Sciatic nerve (tissue), 2 donors: ENCODE measurements at places on chromosomes 5 and 9. TPM values are rescaled to one million over a fixed set of nuclear protein-coding genes. Genes with fewer than 3 reads are reported as not detected.

DNA sequence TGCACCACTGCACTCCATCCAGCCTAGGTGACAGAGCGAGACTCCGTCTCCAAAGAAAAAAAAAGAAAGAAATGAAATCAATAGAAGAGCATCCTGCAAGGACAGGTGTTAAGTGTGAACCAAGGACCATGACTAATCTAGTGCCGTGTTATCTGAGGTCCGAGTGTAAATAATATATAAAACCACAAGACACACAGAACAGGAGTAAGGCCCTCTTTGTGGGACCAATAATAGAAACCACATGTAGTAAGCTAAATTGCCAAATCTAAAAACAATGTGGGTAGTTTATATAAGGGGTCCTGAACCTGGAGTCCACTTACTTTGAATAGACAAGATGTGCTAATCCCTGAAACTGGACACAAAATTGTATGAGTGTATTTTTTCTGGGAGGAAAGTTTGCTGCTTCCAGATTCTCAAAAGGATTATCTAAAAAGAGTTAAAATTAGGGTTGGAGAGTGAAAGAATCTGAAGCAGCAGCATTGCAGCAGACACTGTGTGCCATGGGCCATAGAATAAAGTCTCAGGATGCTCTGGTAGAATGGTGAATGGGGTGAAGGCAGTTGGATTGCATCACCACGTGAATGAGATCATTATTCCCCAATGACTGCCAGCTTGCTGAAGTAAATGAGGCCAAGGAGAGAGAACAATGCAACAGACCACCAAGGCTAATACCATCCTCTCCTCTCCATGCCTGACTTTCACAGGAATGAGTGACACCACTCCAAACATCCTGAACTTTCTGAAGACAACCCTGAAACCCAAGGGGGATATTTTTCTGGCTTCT lies 222.7 kb downstream of the DCP2 start:
- no peak for DNase-seq

The ABL1 gene
- 85.8 TPM for total RNA-seq

The SYNPO gene
- 179 TPM for total RNA-seq

The EQTN gene
- 0.49 TPM for total RNA-seq

DNA sequence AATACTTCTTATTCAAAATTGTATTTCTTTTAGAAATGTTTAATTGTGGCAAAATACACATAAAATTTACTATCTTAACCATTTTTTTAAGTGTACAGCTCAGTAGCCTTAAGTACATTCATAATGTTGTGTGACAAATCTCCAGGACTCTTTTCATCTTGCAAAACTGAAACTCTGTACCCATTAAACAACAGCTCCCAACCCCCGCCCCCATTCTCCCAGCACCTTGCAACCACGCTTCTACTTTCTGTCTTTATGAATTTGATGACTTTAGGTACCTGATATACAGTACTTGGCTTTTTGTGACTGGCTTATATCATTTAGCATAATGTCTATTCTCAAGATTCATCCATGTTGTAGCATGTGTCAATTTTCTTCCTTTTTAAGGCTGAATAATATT lies 2.8 kb upstream of the IL5 start:
- DNase-seq: no peak

DNA sequence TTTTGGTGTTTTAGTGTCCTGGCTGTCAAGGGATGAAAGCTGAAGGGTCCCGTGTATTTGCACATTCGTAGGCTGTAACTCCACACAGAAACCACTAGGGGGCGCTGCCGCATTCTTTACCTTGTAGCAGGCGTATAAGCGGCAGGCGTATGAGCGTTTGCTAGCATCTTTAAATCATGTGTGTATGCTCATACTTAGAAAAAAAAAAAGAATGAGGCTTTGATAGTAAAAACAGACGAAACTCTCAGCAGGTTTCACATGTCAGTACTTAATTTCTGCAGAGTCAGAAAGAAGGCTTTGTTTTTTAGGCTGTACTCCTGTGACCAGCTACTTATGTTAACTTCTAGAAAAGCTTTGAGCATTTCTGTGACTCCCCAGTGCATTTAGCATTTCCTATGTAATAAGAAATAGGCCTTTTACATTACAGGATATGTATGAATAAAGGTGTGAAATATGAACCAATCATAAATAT lies 218.8 kb upstream of the ADAMTSL1 start:
- DNase-seq: peak; percentile 92

The FOXD4L4 gene
- not detected for total RNA-seq

DNA sequence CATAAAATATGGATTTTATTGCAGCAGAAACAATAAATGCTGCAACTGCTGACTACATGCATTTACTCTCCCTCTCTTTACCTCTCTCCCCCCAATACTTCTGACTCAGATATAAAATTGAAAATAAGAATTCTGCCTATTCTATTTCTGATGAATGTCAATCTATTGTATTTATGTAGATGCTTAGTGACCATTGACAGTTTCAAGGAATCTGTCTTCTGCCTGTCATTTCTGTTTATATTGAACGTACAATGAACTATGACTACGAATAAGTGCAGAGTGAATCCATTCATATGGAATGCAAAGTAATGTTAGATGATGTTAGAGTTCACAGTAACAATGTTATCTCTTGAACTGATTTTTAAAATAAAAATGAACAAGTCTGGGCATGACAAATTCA lies 898 bp downstream of the CDH10 start:
- no peak for DNase-seq

DNA sequence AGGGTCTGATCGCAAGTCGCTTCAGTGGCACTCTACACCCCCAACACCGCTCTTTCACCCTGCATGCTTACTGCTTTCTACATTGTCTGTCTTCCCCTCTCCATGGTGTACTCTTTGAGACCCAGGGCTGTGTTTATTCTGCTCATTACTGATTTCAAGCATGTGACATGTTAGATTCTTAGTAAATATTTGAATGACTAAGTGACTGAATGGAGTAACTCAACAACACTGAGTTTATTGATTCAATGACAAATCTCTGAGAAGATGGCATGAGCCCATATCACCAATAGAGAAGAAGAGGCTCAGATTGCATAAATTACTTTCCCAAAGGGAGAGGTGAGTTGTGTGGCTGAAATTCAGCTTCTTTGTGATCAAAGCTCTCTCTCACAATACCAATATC lies 89.7 kb upstream of the OSMR start:
- no peak for DNase-seq

The PLAC8L1 gene
- total RNA-seq: not detected

The MIGA2 gene
- total RNA-seq: 25.5 TPM

DNA sequence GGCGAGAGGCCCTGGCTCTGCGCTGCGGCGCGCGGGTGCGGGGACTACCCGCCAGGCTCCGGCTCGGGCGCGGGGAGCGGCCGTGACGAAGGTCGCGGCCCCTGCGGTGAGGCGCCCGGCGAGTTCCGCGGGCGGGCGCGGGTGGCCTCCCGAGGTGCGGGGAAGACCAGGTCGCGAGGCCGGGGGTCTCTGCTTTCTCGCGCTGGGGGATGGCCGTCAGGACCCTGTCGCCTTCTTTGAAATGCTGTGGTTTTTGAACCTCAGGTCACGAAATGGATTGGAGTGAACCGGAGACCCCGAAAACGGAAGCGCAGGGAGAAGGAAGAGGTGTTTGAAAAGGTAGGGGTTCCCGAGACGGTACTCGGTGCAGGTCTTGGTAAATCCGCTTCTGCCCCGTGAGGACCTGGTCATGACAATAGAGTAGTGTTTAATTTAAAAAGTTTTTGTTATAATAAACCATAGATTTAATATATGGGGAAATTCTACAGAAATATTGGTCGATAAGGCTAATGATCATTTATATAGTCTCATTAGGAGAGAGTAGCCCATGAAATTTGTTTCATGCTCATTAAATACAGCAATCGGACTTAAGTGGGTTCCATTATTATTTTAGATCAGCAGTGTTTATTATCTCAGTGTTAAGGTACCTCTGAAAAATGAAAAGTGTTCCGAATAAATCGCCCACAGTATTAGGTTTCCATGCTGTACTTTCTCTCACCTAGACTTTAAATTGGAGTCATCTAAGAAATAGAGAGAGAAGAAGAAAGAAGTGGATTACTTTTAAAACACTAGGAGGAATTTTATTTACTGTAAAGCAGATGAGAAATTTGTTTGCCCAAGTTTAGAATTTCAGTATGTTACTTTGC lies 279.0 kb downstream of the AOPEP start:
- DNase-seq: no peak
